ENCODE measurements at places on chromosomes 13 and 19. TPM values are rescaled to one million over a fixed set of nuclear protein-coding genes. Genes with fewer than 3 reads are reported as not detected.

The NAPSA gene
- 1.2 TPM for total RNA-seq

The ZSCAN4 gene
- not detected for total RNA-seq

The SCEL gene
- 0.78 TPM for total RNA-seq

The ADGRE1 gene
- 5.4 TPM for total RNA-seq

The TYK2 gene
- 25.9 TPM for total RNA-seq

The THSD8 gene
- 8.1 TPM for total RNA-seq

The B3GNT8 gene
- total RNA-seq, result not detected

The KLK10 gene
- total RNA-seq, result 0.49 TPM

The ATP8A2 gene
- total RNA-seq, result not detected

The ZNF433 gene
- not detected for total RNA-seq

The KLK7 gene
- total RNA-seq, result not detected

The KLK4 gene
- total RNA-seq, result 0.41 TPM

The RETN gene
- not detected for total RNA-seq

The OLFM2 gene
- 7.5 TPM for total RNA-seq

The KLK2 gene
- total RNA-seq, result not detected

The SIAH3 gene
- total RNA-seq, result not detected

The SYNGR4 gene
- total RNA-seq, result 3.7 TPM

The ZNF497 gene
- 1.8 TPM for total RNA-seq

The NLRP7 gene
- total RNA-seq, result not detected

The FUT1 gene
- 0.05 TPM for total RNA-seq

The LMTK3 gene
- total RNA-seq, result 5.5 TPM

The CGB2 gene
- 0.41 TPM for total RNA-seq

The SWSAP1 gene
- total RNA-seq, result 1.1 TPM

The SIGLEC8 gene
- not detected for total RNA-seq

The KIR3DL1 gene
- not detected for total RNA-seq

The MEX3D gene
- total RNA-seq, result 15.2 TPM

The METTL21C gene
- total RNA-seq, result not detected

The TYROBP gene
- not detected for total RNA-seq

The PRR19 gene
- total RNA-seq, result 4.9 TPM

The KIR2DL3 gene
- not detected for total RNA-seq

The IL11 gene
- total RNA-seq, result 26.5 TPM

The MEGF8 gene
- 26.0 TPM for total RNA-seq

The DUS3L gene
- 32.6 TPM for total RNA-seq

The MEIS3 gene
- total RNA-seq, result 31.2 TPM

The TUBA3C gene
- total RNA-seq, result not detected

The VSTM1 gene
- not detected for total RNA-seq
